ENCODE measurements at places on chromosomes 5 and 9.

- DNase-seq, result peak; percentile 88
Measured at GRCh38 chr9:124285903-124286291, 28.1 kb downstream of the NEK6 start.

DNA sequence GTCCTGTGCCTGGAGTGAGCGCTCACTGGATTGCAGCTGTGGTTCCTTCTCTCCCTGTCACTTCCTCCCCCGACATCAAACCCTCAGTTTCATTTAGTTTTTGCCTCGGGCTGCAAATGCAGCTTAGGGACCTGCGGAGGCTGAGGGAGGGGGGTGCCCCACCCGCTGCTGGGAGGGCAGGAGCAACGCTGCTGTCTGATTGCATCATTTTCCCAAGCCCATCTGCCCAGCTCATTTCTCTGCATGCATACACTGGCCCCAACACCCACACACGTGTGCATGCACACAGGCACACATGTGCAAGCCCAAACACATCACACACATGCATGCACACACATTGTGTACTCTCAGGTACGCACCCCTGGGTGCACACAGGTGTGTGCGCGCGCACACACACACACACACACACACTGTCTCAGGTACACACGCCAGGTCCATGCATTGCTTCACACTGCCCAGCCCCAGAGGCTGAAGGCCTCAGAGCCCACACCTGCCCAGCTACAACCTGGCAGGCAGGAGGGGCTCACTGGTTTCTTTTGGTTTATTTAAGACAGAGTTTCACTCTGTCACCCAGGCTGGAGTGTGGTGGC, 3.4 kb downstream of the ASS1 start:
- no peak for DNase-seq

DNA sequence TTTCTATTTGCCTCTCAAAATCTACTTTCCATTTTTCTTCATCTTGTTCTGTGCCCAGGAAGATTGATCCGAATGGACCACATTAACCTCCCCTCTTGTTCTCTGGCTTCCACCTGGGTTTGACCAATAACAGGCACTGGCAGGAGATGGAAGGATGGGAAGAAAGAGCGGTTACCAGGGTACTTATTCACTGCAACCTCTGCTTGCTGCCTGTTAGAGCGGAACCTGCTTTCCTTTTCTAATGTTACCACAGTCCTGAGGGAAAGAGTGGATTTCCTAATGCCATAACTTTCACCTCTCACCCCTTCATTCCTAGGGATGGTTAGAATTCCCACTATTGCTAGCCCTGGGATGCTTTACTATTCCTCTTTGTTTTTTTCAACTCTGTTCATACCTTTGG, 262.1 kb downstream of the RFX3 start:
- no peak for DNase-seq

GRCh38 chr9:127574072-127574993, 37.7 kb upstream of the STXBP1 start:
- peak; percentile 82 for DNase-seq

DNA sequence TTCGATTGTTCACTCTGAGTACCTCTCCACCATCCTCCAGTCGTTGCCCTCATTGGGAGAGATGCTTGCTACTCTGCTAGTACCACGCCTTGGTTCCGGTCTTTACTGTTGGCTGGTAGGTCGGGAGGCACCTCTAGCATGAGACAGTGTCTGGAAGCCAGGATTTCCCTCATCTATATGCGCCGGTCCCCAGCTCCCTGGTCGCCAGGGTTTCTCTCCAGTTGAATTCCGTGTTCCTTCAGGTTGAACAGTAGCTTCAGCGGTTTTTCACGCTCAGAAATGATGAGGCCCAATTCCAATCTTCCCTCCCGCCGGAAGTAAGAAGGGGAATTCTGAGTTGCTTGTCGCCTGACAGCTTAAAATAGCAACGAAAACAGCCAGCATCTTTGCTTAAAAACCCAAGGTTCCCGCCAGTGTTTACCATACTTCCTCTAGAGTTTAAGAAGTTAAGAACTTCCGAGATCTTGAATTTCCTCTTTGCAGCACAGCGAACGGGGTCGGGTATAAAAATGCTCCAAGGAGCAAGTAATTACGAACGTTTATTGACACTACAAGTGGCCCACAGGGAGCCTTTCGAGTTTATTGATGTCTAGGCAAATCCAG, 1.3 kb upstream of the ST8SIA4 start:
- no peak for DNase-seq

DNA sequence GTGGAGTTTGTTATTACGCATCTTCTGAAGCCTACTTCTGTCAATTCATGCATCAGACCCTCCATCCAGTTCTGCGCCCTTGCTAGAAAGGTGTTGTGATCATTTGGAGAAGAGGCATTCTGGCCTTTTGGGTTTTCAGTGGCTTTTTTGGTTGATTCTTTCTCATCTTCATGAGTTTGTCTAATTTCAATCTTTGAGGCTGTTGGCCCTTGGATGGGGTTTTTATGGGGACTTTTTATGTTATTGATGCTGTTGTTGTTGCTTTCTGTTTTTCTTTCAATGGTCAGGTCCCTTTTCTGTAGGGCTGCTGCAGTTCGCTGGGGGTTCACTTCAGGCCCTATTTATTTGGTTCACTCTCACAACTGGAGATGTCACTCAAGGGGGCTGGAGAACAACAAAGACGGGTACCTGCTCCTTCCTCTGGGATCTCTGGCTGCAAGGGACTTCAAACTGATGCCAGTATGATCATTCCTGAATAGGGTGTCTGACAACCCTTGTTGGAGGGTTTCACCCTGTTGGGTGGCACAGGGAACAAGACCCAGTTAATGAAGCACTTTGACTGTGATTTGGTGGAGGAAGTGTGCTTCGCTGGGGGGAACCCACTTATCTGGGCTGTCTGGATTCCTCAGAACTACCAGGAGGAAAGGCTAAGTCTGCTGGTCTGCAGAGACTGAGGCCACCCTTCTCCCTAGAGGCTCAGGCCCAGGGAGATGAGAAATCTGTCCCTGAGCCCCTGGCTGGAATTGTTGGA, 226.7 kb upstream of the PTGER4 start:
- DNase-seq, result no peak

DNA sequence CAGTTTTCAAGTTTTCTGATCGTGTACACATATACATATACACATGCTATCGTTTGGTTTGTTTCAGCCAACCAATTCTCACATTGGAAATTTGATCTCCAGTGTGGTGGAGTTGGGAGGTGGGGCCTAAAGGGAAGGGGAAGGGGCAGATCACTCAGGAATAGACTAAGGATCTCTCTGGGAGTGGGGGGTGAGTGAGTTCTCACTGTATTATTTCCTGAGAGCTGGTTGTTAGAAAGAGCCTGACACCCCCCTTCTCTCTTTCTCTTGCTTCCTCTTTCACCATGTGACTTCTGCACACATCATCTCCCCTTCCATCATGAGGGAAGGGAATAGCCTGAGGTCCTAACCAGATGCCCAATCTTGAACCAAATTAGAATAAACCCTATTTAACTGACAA, 551.7 kb downstream of the MAT2B start:
- DNase-seq, result no peak

- DNase-seq, result peak; percentile 61
Measured at GRCh38 chr5:83281658-83282057, 189.9 kb upstream of the VCAN start.

DNA sequence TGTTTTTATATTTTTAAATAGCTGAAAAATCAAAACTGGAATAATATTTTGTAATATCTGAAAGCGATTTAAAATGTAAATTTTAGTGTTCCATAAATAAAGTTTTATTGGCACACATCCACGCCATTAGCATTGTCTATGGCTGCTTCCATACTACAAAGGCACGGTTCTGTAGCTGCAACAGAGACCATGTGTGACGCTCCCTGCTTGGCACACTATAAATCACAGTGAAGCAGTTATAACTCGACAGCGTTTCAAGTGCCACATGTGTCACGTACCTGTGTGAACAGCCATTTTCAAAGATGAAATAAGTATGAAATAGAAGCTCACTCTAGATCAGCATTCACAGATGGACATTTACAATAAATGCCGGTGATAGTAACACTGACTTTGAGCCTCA, 810.1 kb upstream of the WWC1 start:
- no peak for DNase-seq

DNA sequence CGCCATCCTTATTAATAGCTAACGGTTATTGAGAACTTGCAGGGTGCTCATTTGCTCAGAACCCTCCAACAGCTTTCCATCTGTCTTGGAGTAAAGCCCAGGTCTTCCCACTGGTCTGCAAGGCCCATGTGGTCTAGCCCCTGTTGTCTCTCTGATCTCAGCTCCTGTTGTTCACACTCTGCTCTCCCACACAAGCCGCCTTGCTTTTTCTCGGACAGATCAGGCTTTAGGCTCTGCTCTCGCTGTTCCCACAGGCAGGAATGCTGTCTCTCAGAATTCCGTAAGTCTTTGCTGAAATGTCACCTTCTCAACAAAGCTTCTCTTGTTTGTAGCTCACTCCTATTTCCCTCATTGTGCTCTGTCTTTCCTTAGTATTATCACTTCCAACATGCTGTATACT, 34.3 kb downstream of the GPR107 start:
- no peak for DNase-seq

DNA sequence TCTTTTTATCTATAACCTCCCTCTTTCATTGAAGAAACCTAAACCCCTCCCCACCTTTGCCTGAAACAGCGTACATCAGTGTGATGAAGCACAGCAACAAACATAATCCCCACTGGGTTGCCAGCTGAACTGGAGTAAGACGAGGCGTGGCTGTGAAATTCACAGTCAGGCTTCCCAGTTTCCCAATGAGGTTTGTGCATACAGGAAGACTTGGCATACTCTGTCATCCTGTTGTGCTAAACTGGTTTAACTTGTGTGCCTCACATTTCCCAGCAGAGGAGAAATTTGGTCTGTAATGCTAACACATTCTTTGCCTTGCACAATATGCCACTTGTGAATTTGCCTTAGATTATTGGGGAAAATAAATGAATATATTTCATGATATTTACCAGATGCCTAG, 121.5 kb downstream of the SV2C start:
- no peak for DNase-seq

DNA sequence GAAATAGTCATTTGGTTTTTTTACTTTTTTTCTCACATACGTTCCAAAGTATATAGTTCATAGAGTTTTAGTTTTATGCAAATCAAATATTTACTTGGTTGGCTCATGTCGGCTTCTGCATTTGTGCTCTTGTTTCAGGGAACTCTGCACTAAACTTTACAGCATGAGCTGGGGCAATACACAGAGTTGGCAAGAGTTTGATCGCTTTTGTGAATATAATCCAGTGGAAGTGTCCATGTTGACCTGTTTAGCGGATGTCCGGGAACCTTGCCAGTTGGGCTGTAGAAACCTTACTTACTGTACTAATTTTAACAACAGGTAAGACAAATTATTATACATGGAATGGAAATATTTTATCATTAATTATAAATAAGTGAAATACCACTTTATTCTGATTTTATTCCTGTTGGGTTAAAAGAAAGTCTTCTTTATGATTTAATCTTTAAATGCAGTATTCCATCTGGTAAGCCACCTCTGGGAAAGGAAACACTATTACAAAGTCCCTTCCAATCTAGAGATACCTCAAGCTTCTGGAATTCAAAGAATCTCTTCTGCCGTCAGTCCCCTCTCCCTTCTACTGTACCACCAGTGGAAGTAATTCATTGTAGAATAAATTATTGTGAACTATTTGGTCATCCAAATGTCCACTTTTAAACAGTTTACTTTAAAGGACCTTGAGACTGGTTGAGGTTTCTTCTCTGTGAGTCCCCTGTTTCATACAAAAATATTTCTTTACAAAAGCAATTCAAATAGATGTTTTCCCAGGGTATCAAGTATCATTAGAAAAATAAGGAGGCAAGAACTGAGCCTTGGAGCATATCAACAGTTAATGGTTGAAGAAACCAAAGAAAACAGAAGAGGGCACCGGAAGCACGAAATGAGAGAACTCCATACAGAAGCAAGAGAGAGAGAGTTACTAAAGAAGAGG, 45.2 kb upstream of the GLIPR2 start:
- DNase-seq, result peak; percentile 74

- DNase-seq, result no peak
Measured at GRCh38 chr9:123358181-123358905, 2.3 kb downstream of the CRB2 start.

All from RCC 7860 (cell line).